NCI-H1105 treated with DMSO at 0.1 percent for 48 hours (cell line): ENCODE measurements at places on chromosomes 16 and 17.

GRCh38 chr17:49402706-49403105 lies 12.0 kb downstream of the PHB1 start:
- DNase-seq = no peak

- DNase-seq = no peak
Observed at GRCh38 chr17:70124723-70125122, 44.6 kb upstream of the KCNJ2 start.

DNA sequence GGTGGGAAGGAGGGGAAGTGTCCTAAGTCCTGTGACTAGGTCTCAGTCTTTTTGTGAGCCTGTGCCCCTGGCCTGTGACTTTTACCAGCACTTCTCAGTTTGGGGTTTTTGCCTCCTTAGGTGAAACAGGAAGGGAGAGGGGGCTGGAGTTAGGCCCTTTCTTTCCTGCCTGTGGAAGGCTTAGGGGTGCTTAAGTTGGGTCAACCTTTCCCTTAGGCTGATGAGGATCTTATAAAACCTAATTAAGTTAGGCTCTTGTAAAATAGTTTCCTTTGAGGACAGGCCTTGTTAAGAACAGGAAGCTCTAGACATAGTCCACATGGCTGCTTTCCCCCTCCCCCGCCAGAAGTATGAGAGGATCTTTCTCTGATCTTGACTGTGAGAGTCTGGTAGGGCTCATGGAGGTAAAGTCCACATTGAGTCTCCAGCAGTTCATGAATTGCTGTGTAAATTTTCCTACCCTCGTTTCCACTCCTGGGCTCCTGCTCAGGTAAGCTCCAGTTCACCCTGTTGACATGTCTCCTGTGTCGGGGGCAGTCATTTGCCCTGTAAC lies 17.0 kb upstream of the DNASE1 start:
- DNase-seq = no peak

- no peak for DNase-seq
Observed at GRCh38 chr16:3730161-3731125, 13.1 kb upstream of the TRAP1 start.

GRCh38 chr17:69331756-69332155 lies 4.8 kb upstream of the ABCA5 start:
- no peak for DNase-seq
